Parietal lobe (tissue), 2 donors: ENCODE measurements at places on chromosomes 13 and 19. TPM values are rescaled to one million over a fixed set of nuclear protein-coding genes. Genes with fewer than 3 reads are reported as not detected.

The CBY2 gene
- not detected for total RNA-seq

The GPR183 gene
- 1.6 TPM for total RNA-seq

The FRY gene
- total RNA-seq = 122 TPM

The PDX1 gene
- total RNA-seq = not detected

The KIR3DL3 gene
- total RNA-seq = not detected

The PTGER1 gene
- not detected for total RNA-seq

The PABPC3 gene
- 0.31 TPM for total RNA-seq

The LILRB5 gene
- not detected for total RNA-seq

The C13orf42 gene
- not detected for total RNA-seq

The WDR88 gene
- total RNA-seq = not detected
